ENCODE measurements at places on chromosomes 5 and 9. TPM values are rescaled to one million over a fixed set of nuclear protein-coding genes. Genes with fewer than 3 reads are reported as not detected.

RXFP3 gene
- not detected for total RNA-seq

RGS7BP gene
- 0.11 TPM for total RNA-seq

IFNA13 gene
- total RNA-seq: not detected

GRXCR2 gene
- total RNA-seq: not detected

FOXD4L5 gene
- not detected for total RNA-seq

FBN2 gene
- total RNA-seq: 70.8 TPM

F2R gene
- 5.3 TPM for total RNA-seq

FIBCD1 gene
- total RNA-seq: 20.2 TPM

C5orf52 gene
- not detected for total RNA-seq

NIPAL4 gene
- total RNA-seq: not detected

PNPLA7 gene
- 0.89 TPM for total RNA-seq

SLC1A3 gene
- 2.5 TPM for total RNA-seq

SPINK7 gene
- total RNA-seq: not detected

SLC4A9 gene
- total RNA-seq: not detected

SDHA gene
- total RNA-seq: 71.5 TPM

PCDHGC5 gene
- total RNA-seq: 2.2 TPM

PRR16 gene
- total RNA-seq: 33.0 TPM

PCDHA9 gene
- total RNA-seq: not detected
